ENCODE measurements at places on chromosomes 2 and 18.

DNA sequence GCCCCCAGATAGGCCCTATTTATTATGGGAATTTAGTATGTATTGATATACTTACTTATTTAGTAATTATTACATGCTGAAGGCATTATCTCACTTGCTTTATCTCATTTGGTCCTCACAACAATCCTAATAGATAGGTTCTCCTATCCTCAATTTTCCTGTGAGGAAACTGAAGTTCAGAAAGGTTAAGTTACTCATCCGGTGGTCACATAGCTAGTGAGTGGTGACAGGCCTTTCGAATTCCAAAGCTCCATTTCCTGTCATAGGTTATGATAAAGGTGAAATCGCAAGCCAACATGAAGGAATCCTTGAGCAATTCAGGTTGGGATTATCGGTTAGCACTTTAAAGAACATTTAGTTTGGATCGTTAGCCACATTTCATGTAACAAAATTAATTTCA is 33.3 kb downstream of the NAB1 start:
- DNase-seq: no peak

- DNase-seq: no peak
Measured at GRCh38 chr18:3777719-3778118, 327.7 kb downstream of the TGIF1 start.

DNA sequence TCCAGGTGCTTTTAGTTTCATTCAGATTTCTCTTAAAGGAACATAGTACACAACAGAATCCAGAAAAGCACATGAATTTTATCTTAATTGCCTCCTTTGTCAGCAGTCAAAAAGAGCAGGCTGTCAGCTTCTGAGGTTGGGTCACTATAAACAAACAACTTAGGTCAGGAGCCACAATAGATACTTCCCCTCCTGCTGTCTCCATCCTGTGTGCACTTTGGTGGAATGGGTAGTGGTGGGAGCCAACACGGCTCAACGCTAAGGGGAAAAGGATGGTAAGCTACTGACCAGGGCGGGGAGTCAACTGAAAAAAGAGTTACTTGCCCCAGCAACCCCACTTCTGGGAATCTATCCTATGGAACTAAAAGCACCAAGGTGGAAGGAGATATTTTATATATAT is 121.9 kb downstream of the PAX3 start:
- no peak for DNase-seq

- no peak for DNase-seq
Measured at GRCh38 chr2:88857951-88858411, 166.5 kb downstream of the RPIA start.

- DNase-seq: no peak
Measured at GRCh38 chr2:224312741-224313140, 89.2 kb downstream of the FAM124B start.

DNA sequence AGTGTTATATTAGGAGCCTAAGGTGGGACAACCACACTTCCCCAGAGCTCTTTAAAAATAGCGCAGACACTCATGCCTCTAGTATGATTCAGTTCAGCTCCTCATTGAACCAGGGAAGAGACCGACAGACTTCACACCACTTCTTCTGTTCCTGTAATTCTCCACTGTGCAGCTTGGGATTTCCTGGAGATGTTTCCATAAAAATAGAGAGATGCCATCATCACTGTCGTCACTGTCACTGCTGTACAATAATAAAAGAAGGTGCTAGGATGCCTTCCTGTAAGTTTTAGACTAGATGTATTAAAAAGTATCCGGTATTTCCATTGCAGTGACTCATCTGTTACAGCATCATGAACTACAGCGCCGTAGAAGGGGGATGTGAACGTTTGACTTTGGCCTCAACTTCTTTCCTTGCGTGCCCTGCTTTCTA is 110.9 kb downstream of the FAM210A start:
- no peak for DNase-seq

DNA sequence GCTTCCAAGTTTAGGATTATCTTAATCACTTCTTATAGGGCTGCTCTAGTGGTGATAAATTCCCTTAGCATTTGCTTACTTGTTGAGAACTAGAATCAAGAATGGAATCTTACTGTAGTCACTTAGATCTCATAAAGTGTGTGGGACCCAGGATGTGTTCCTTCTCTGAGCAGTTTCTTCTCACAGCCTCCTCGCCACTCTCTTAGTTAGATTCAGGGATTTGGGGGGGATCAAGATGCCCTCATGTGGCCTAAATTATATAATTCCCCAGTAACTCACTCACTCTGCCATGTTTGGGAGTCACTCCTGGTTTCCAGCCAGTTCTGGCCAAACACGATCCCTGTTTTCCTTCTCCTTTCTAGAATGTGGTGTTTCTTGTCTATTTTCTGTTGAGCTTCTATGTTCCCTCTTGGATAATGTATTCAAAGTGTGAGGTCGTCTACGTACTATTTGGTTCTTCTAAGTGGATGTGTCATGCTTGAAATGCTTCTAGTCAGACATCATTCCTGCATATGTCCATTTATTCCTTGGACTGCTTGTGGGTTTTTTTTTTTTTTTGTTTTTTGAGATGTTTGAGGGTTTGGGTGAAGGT is 414.9 kb upstream of the SYT4 start:
- DNase-seq: no peak

- no peak for DNase-seq
Measured at GRCh38 chr2:2826621-2827020, 495.5 kb upstream of the MYT1L start.

DNA sequence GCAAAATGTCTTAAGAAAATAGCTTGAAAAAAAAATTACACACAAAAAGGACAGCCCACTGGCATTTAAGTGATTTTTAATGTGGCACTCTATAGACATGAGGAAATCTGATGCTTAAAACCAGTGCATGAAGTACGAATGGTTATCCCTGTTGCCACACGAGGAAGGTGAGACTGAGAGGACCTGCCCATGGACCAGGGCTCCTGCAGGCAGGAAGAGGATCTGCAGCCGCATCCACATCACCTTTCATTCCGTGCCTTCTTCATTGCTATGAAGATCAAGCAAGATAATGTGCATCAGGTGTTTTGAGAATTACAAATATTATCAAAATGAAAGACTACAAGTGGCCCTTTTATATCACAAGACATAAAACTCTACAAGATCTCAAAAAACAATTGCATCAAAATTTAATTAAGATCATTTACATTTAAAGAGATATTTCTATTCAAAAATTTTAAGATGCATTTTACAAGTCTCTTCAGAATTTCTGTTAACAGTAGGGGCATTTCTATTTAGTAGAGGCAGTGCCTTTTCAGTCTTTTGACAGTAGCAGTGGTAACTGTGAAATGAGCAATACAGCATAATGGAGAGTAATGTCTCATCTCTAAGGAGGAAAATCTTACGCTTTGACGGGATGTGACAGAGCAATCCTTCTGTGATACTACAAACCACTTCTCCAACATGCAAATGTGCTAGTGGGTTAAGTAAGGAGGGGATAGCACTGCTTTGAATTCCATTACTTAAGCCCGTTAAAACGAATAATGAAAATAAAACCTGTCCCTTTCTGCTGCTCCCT is 83.4 kb downstream of the SLC5A7 start:
- DNase-seq: no peak

DNA sequence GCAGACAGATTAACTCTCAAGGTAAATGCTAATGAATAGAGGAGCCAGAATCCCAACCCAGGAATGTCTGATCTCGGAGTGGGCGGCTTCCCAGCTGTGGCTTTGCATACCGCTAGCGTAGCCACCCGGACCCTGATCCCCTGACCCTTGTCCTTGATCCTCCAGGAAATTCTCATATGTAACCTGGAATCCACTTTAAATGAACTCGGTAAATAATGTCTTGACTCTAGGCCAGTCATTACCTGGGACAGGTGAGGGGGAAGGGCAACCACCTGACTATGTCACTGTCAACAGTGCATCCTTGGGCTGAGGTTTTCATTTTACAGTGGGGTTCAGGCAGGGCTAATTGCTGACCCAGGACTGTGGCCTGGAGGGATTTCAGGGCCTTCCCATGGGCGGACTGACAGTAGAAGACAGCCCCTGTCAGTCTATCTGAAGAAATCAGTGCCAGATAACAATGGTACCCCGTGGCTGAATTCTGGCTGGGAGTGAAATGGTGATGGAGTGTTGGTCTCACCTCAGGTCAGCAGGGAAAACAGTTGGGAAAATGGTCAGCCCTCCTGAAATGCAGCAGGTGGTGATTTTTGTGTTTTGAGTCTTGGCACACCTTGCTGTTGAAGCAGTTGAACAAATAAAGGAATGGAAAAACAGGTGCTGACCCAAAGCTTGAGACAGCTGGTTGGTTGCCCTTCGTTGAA is 9.6 kb downstream of the ACKR3 start:
- DNase-seq: no peak

GRCh38 chr2:106030287-106031268 is 163.5 kb downstream of the UXS1 start:
- DNase-seq: no peak

- no peak for DNase-seq
Measured at GRCh38 chr2:39646267-39646666, 19.4 kb upstream of the TMEM178A start.

- DNase-seq: no peak
Measured at GRCh38 chr2:240258685-240259084, 118.2 kb upstream of the OTOS start.

DNA sequence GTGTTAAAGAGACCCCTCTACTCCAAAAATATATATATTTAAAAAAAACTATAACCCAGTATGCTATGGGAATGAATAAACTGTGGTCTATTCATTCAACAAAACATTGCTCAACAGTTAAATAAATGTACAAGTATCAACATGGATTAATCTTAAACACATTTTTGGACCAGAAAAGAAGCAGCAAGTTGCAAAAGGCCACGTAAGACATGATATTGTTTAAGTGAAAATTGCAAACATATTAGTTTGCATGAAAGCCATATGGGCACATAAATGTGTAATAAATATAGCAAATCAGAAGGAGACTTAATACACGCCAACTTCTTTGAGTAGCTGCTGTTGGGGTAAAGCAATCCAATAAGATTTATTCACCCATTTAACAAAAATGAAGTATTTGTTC is 321.5 kb downstream of the FBXO15 start:
- no peak for DNase-seq

DNA sequence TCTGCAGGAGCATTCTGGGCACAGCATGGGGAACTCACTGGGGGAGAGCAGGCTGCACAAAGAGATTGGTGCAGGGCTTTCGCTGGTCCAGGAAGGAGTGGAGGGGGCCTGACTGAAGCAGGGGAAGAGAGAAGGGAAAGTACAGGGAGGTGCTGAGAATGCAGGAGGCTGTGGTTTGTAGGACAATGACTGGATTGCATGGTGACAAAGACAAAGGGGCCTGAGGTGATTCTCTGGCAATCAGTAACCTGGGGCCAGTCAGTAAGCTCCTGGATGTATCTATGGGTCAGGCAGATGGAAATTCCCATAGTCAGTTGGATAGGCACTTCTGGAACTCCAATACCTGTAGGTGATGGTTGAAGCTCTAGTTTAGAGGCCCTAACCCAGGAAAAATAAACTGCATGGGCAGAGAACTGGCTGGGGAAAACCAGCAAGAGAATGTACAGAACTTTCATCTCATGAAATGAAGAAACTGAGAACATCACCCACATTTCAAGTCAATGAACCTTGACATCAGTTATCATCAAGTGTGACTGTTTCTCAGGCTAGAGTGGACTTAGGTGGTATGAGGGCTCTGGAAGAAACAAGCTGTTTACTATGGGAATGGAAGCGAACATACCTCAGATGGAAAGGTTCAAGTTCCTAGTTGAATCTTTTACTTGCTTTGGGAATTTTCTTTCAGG is 193.2 kb downstream of the TPGS2 start:
- DNase-seq: no peak

GRCh38 chr2:159936471-159936870 is 125.9 kb downstream of the PLA2R1 start:
- DNase-seq: no peak

DNA sequence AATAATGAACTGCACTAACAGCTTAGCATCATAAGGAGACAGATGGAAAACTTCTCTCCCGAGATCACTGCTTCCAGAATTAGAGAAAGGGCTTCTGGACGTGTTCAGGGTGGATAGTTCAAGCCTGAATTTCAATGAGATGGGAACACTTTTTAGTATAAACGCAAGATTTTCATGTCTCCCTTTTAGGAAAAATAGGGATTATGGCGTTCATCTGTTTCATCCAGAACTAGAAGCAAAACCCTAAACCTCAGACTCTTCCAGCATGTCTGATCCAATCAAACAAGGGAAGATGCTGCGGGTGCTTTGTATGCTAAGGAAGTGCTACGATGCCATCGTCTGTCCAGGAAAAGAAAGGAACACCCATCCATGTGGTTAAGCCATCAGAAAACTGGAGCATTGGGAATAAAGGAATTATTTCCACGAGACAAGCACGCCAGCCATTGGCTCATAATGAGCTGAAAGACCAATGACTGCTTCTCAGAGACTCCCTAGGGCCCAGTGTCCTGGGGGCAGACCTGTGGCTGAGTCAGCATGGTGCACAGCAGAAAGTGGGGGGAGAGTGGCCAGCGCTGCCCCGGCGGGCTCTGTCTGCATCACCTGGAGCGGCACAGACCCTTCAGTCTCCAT is 65.9 kb upstream of the AFF3 start:
- no peak for DNase-seq

GRCh38 chr2:100589527-100589926 is 26.7 kb downstream of the PDCL3 start:
- no peak for DNase-seq

DNA sequence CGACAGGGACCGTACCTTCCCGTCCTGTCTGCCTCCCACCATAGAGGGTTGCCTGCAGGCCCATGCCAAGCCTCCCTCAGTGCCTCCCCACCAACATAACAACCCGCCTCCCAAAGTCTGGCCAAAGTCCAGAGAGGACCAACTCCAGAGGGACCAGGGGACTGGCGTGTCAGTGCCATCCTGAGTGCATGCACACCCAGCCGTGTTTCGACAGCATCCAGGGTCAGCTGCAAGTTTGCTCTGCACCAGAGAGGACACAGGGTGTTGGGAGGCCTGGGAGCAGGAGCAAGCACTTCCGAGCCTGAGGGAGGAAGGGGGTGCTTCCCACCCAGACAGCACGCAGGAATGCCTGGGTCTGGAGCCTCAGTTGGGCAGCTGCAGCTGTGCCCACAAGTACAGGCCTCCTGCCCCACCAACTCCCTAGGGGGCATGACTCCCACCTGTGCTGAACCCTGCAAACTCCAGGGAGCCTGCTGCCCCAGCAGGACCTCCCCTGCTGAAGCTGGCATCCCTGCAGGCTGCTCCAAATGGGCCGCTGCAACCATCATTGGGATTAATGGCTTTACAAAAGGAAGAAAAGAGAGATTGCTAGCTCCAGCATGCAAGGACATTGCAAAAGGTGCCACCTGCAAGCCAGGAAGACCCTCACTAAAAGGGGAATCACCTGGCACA is 618.1 kb upstream of the FSHR start:
- DNase-seq: no peak

GRCh38 chr2:112768432-112768831 is 4.0 kb upstream of the CKAP2L start:
- no peak for DNase-seq

DNA sequence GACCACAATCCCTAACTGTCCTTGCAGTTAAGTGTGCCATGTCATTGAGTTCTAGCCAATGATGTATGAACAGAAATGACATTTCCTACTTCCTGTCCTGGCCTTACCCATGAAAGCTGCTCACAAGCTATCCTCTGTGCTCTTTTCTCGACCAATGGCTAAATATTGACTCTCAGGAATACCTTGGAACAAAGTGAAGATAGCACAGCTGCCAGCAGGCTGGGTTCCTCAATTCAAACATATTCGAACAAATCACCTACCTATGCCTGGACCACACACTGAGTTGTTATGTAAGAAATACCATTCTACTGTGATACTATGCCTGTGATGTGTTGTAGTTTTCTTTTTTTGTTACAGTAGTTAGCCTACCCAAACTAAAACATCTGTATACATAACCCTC is 65.1 kb downstream of the GAREM1 start:
- no peak for DNase-seq

GRCh38 chr2:216516730-216517350 is 18.2 kb downstream of the RPL37A start:
- DNase-seq: no peak

GRCh38 chr2:207233731-207234130 is 68.0 kb upstream of the KLF7 start:
- no peak for DNase-seq

All from GM19239 (cell line).